Forelimb muscle (tissue), 1 donor: ENCODE measurements at places on chromosomes 1 and 21. TPM values are rescaled to one million over a fixed set of nuclear protein-coding genes. Genes with fewer than 3 reads are reported as not detected.

The PLPP3 gene
- polyA plus RNA-seq, result 95.5 TPM

The SELENBP1 gene
- 30.4 TPM for polyA plus RNA-seq

The IKBKE gene
- 2.9 TPM for polyA plus RNA-seq

GRCh38 chr1:36831186-36831810, 203.0 kb downstream of the GRIK3 start:
- DNase-seq, result no peak

GRCh38 chr1:27391511-27392095, 819 bp upstream of the GPR3 start:
- no peak for DNase-seq

DNA sequence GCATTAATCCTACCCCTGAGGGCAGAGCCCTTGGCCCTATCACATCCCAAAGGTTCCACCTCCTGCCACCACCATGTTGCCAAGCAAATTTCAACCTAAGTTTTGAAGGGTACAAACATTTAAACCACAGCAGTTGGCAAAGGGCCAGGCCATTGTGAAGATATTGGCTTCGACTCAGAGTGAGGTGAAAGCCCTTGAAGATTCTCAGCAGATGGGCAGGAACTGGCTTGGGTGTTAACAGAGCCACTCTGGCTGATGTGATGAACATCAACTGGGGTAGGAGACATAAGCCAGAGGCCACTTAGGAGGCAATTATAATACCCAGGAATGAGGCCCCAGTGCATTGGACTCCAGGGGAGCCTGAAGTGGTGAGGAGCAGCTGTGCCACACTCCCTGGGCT, 207.7 kb upstream of the KAZN start:
- DNase-seq, result no peak

DNA sequence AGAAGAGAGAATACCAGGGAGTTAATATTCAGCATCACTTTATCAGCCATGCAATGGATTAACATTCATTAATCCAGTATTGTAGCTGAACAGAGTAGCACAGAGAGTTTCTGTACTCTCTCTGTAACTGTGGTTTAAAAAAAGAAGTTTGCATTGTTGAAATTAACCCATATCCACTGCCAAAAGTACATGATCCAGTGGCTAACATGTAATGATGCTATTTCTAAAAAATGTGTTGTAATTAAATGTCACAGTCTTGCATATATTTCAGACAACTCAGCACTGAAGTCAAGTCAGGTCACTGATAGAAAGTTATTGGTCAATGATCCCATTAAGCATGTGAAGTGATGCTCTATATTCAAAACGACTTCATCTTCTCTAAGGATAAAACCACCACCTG, 141.3 kb downstream of the NRIP1 start:
- DNase-seq, result no peak

- DNase-seq, result no peak
Measured at GRCh38 chr1:53480678-53481077, 21.5 kb downstream of the DMRTB1 start.

- no peak for DNase-seq
Measured at GRCh38 chr1:3292051-3292722, 162.3 kb upstream of the ARHGEF16 start.

- no peak for DNase-seq
Measured at GRCh38 chr1:21305155-21305899, 15.1 kb upstream of the ECE1 start.

DNA sequence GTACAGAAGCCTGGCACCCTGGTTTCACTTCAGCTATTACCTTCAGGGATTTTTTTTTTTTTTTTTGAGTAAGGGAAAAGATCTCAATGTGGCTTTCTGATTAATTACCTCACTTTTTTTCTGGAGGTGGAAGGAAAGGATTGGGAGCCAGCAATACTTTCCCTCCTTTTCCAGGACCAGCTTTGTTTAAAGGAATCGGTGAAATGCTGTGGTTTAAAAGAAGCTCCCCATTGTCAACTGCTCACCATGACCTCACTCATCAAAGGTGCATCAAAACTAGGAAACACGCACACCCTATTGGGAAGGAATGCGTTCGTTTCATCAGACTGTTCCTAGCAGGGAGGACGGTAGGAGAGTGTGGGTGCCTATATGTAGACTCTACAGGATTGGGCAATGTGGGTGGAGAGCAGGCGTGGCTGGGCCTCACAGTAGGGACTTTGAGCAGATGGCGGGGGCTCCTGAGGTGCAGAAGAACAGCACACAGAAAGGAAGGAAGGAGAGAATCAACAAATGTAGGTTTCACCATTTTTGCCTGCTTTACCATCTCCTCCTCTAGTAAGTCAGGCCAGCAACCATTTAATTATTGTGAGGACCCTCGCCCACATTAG, 13.0 kb downstream of the PHGDH start:
- DNase-seq, result no peak

DNA sequence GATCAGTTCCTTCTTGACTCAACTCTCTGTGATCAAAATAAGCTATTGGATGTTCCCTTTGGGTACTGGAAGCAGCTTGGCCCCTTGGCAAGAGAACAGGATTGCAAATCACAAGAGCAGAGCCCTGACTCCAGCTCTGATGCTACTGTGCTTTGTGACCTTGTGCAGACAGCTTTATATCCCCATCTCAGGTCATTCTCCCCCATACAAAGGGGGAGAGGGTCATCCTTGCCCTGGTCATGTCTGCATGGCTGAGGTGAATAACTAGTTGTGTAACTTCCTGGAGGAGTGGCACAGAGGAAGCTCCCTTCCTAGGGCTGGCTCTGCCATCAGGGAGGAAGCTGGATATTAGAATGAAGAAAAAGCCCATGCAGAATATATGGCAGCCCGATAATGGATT, 142.9 kb downstream of the DHRS3 start:
- no peak for DNase-seq

- DNase-seq, result no peak
Measured at GRCh38 chr1:85330711-85331290, 54.4 kb upstream of the BCL10 start.

- DNase-seq, result no peak
Measured at GRCh38 chr1:60764489-60764888, 317.9 kb upstream of the NFIA start.

DNA sequence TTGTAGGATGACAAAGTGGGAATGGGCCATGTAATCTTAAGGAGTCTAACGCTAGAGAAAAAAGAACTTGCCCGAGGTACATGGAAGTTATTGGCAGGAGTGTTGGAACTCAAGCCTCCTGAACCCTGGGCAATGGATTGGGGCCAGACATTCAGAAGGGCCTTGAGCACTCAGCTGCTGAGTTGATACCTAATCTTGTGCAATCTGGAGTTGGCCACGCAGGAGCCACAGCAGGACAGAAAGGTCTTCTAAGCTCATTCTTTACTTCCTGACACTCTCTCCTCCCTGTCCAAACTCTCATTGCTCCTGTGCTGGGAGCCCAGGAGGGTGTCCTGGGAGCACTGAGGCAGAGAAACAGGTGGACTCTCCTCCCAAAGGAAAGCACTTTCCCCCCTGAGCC, 25.1 kb upstream of the CSF1 start:
- DNase-seq, result no peak

GRCh38 chr1:231396643-231397042, 25.4 kb downstream of the EGLN1 start:
- no peak for DNase-seq

GRCh38 chr21:36200081-36200561, 43.5 kb downstream of the DOP1B start:
- no peak for DNase-seq

DNA sequence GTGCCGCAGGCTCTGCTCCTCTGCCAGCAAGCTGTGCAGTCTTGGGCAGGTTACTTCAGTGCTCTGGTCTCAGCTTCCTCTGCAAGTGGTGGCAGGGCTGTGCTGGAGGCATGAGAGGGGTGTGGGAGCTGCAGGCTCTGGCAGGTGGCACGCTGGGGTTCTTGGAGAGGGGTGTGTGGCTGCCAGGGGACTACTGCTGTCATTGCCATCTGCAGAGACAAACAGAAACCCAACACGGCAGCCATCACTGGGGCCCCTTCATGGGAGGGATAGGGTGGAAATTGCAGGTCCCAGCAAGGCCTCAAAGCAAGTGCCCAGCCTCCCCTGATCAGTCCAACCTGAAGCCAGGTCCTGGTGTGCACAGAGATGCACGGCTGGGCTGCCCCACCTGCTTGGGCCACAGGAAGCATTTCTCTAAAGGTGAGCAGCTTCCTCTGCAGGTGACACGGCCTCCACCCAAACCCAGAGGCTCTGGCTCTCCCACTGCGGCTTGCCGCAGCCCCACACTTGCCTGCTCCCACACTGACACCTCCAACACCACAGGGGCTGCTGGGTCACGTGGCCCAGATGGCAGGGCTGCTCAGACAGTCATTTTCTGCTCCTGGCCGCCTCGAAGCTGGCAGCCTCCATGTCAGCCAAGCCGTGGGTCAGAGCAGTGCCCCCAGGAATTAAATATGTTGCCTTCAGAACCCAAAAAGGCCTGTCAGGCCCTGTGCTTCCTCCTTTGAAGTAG, 4.1 kb upstream of the COL6A2 start:
- DNase-seq, result no peak
